Natural killer cell treated with Interleukin-12 subunit alpha and Interleukin-12 subunit beta and Interleukin-15 and Interleukin-18, amount 100 ng/mL, for 72 hours (primary cell): ENCODE measurements at places on chromosomes 12 and 14. TPM values are rescaled to one million over a fixed set of nuclear protein-coding genes. Genes with fewer than 3 reads are reported as not detected.

- H3K4me1 ChIP-seq: peaks cover 33% of the 10 kb centered on the region
- H3K27ac ChIP-seq: no peak overlapping the region
- H3K36me3 ChIP-seq: no peaks in the 10 kb centered on the region
- DNase-seq: no peak
Measured at GRCh38 chr12:28237423-28237822, 47.2 kb downstream of the CCDC91 start.

DNA sequence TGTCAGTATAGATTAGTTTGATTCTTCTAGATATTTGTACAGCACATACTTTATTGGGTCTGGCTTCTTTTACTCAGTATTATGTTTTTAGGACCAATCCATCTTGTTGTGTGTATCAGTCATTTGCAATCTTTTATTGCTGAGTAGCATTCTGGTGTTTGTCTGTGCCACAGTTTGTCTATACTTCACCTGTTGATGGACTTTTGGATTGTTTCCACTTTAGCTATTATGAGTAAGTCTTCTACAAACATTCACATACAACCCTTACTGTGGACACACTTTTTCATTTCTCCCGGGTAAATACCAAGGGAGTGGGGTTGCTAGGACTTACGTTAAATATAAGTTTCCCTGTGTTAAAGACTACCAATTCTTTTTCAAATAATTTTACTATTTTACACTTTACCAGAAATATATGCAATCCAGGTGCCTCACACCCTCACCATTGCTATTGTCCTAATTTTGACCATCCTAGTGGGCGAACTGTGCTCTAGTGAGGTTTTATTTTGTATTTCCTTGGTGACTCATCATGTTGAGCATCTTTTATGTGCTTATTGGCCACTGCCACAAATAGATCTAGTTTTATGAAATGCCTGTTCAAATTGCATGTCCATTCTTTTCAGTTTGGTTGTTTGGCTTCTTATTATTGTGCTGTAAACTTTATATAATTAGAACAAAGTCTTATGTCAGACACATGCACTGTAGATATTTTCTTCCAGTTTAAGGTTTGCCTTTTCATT, 304.7 kb upstream of the TMTC1 start:
- H3K27ac ChIP-seq: no peak overlapping the region
- DNase-seq: no peak
- no peak overlapping the region for H3K4me3 ChIP-seq
- no peaks in the 10 kb centered on the region for H3K27me3 ChIP-seq

DNA sequence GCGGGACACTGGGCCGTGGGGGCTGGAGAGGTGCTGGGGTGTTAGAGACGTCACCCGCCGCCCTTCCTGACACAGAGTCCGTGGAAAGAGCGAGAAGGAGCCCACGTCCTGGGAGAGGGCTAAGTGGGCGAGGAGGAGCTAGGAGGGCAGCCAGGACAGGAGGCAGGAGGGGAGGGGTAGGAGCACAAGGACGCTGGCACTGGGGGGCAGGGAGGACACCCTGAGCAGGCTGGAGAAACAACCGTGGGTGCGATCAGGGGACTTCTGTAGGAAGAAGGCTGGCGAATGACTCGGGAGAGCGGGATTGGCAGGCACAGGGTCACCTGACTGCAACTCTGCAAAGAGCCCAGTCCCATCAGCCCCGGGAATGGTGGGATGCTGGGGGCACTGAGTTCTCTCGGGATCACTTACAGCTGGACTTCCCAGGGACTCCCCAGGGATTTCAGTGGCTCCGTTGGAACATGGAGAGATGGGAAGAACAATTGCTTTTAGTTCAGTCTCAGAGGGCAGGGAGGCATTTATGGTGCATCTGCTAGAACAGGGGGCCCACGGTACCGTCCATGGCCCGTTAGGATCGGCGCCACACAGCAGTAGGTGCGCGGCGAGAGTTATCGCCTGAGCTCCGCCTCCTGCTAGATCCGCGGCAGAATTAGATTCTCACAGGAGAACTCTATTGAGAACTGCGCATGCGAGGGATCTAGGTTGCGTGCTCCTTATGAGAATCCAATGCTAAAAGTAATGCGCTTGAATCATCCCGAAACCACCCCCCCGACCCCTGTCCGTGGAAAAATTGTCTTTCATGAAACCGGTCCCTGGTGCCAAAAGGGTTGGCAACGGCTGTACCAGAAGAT, 24.3 kb downstream of the UBR7 start:
- H3K27ac ChIP-seq: no peak overlapping the region
- peaks cover 14% of the 10 kb centered on the region for H3K36me3 ChIP-seq
- H3K4me1 ChIP-seq: peaks cover 17% of the 10 kb centered on the region
- H3K27me3 ChIP-seq: no peaks in the 10 kb centered on the region
- no peak overlapping the region for H3K4me3 ChIP-seq
- DNase-seq: no peak

DNA sequence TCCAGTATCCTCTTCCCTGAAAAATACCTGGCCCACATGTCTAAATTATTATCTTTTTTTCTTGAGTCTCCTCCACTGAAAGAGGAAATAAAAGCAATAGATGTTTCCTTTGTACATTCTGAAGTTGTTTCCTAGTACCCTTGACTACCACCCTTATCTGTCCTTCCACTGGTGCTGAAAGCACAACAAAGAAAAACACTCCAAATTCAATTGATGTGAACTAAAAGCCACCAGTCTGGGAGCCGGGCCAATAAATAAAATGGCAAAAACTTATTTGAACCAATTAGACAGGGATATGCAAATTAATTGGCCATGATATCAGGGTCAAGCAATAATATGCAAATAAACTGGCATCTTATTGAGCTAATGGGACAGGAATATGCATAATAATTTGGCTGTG, 330.5 kb downstream of the PAWR start:
- no peak overlapping the region for H3K27ac ChIP-seq
- no peaks in the 10 kb centered on the region for H3K4me1 ChIP-seq
- H3K4me3 ChIP-seq: no peak overlapping the region
- H3K27me3 ChIP-seq: no peaks in the 10 kb centered on the region

DNA sequence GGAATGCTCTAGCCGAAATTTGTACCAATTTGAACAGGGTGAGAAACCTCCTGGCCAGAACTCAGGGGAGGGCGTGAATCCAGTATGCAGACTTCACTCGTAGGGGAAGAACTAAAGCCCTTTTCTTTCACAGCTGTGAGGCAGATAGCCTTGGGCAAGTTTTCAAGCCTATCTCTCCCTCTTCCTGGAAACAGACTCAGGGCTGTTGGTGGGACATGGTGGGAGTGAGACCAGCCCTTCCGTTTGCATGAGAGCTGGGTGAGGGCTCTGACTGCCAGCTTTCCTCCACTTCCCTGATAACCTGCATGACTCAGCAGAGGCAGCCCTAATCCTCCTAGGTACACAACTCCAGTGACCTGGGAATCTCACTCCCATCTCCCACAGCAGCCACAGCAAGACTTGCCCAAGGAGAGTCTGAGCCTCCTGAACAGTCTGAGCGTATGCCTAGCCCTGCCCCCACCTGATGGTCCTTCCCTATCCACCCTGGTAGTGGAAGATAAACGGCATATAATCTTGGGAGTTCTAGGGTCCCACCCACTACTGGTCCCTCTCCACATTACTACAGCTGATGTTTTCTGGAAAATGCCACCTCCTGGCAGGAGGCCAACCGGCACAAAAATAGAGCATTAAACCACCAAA, 170.1 kb upstream of the AMIGO2 start:
- H3K27ac ChIP-seq: no peak overlapping the region
- no peak overlapping the region for H3K4me3 ChIP-seq
- H3K36me3 ChIP-seq: peaks cover 28% of the 10 kb centered on the region
- peaks cover 2% of the 10 kb centered on the region for H3K4me1 ChIP-seq
- DNase-seq: no peak

DNA sequence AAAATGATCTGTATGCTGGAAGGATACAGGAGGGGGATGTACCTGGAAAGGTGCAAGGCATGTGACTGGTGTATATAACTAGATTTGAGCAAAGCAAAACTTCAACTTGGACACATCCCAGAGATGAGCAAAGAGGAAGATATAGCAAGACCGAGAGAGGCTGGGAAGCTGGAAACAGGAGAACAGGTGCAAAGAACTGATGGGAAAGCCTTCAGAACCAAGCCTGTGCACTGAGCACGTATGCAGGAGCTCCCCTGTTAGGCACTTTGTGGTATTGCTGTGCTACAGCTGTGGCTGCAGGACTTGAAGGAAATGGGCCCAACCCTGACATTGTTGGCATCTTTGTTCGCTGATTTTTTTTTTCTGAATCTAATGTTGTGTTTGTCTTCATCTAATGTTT, 120.7 kb upstream of the PWP1 start:
- H3K4me3 ChIP-seq: no peak overlapping the region
- H3K27ac ChIP-seq: no peak overlapping the region

- H3K36me3 ChIP-seq: no peaks in the 10 kb centered on the region
- H3K4me1 ChIP-seq: no peaks in the 10 kb centered on the region
Measured at GRCh38 chr12:111105294-111105693, 184.9 kb upstream of the MYL2 start.

GRCh38 chr12:115943630-115944391, 333.7 kb downstream of the MED13L start:
- H3K4me3 ChIP-seq: no peak overlapping the region
- DNase-seq: no peak
- H3K27ac ChIP-seq: no peak overlapping the region
- H3K36me3 ChIP-seq: peaks cover 6% of the 10 kb centered on the region
- peaks cover 10% of the 10 kb centered on the region for H3K27me3 ChIP-seq
- peaks cover 3% of the 10 kb centered on the region for H3K4me1 ChIP-seq

- DNase-seq: no peak
- no peak overlapping the region for H3K27ac ChIP-seq
- no peaks in the 10 kb centered on the region for H3K27me3 ChIP-seq
- H3K4me1 ChIP-seq: peaks cover 10% of the 10 kb centered on the region
- H3K36me3 ChIP-seq: no peaks in the 10 kb centered on the region
Measured at GRCh38 chr14:102949801-102950451, 27.5 kb downstream of the AMN start.

GRCh38 chr12:31714406-31715271, 14.2 kb downstream of the AMN1 start:
- H3K4me1 ChIP-seq: peaks cover 14% of the 10 kb centered on the region
- DNase-seq: no peak
- peaks cover 24% of the 10 kb centered on the region for H3K36me3 ChIP-seq
- peak overlapping the region; percentile 31 for H3K27ac ChIP-seq
- H3K4me3 ChIP-seq: peak overlapping the region; percentile 5
- no peaks in the 10 kb centered on the region for H3K27me3 ChIP-seq

DNA sequence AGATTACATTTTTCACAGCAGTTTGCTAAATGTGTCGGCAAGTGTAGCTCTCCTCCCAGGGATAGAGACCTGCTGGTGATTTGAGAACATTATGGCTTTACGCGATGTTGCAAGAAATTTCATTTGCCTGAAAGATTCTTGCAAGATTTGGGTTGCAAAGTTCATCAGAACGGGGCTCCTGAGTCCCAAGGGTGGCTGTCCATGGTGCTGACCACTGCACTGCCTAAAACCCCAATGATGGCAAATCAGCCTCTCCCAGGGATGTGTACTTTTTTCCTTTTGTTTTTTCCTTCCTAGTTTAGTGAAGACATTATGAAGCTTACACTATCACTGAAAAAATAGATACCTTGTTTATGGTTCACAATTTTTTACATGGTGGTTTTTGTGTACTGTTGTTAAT, 85.4 kb downstream of the WSCD2 start:
- no peak overlapping the region for H3K27ac ChIP-seq
- DNase-seq: no peak
- no peaks in the 10 kb centered on the region for H3K4me1 ChIP-seq
- no peaks in the 10 kb centered on the region for H3K36me3 ChIP-seq

GRCh38 chr12:57377103-57377840, 53.6 kb downstream of the R3HDM2 start:
- no peak overlapping the region for H3K27ac ChIP-seq
- no peaks in the 10 kb centered on the region for H3K36me3 ChIP-seq
- no peak for DNase-seq
- H3K27me3 ChIP-seq: no peaks in the 10 kb centered on the region

- peak overlapping the region; percentile 82 for H3K27ac ChIP-seq
- H3K4me1 ChIP-seq: peaks cover 52% of the 10 kb centered on the region
- H3K27me3 ChIP-seq: no peaks in the 10 kb centered on the region
- no peak for DNase-seq
- H3K36me3 ChIP-seq: no peaks in the 10 kb centered on the region
Measured at GRCh38 chr14:99254328-99255009, 17.5 kb downstream of the BCL11B start.

GRCh38 chr12:131509701-131510100, 201.2 kb upstream of the SFSWAP start:
- no peak for DNase-seq
- H3K36me3 ChIP-seq: no peaks in the 10 kb centered on the region
- peaks cover 20% of the 10 kb centered on the region for H3K4me1 ChIP-seq
- H3K27me3 ChIP-seq: peaks cover 15% of the 10 kb centered on the region

- H3K27ac ChIP-seq: no peak overlapping the region
- H3K4me3 ChIP-seq: no peak overlapping the region
Measured at GRCh38 chr14:51202914-51203665, 37.0 kb upstream of the TMX1 start.

DNA sequence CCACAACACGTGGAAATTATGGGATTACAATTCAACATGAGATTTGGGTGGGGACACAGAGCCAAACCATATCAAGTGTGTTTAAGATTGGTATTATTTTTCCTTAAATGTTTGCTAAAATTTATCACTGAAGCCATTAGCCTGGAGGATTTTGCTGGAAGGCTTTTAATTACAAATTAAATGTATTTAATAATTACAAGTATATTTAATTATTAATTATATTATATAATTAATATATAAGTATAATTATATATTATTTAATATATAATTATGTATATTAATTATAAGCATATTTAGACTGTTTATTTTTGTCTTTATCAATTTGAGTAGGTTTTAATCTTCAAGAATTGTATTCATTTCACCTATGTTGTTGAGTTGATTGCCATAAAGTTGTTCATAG, 427.4 kb upstream of the FLRT2 start:
- no peaks in the 10 kb centered on the region for H3K4me1 ChIP-seq
- no peak for DNase-seq
- H3K36me3 ChIP-seq: no peaks in the 10 kb centered on the region
- H3K27me3 ChIP-seq: no peaks in the 10 kb centered on the region
- H3K27ac ChIP-seq: no peak overlapping the region
- H3K4me3 ChIP-seq: no peak overlapping the region

CCDC197 gene
- total RNA-seq: not detected

LRFN5 gene
- not detected for total RNA-seq

TESPA1 gene
- total RNA-seq: 45.9 TPM

NRXN3 gene
- not detected for total RNA-seq

ZNF605 gene
- total RNA-seq: 6.7 TPM

CLEC7A gene
- total RNA-seq: not detected

PPP1R1A gene
- not detected for total RNA-seq

ZNF740 gene
- total RNA-seq: 53.1 TPM

KLRG1 gene
- total RNA-seq: 6.7 TPM
